ENCODE measurements at places on chromosomes 11 and 22.

DNA sequence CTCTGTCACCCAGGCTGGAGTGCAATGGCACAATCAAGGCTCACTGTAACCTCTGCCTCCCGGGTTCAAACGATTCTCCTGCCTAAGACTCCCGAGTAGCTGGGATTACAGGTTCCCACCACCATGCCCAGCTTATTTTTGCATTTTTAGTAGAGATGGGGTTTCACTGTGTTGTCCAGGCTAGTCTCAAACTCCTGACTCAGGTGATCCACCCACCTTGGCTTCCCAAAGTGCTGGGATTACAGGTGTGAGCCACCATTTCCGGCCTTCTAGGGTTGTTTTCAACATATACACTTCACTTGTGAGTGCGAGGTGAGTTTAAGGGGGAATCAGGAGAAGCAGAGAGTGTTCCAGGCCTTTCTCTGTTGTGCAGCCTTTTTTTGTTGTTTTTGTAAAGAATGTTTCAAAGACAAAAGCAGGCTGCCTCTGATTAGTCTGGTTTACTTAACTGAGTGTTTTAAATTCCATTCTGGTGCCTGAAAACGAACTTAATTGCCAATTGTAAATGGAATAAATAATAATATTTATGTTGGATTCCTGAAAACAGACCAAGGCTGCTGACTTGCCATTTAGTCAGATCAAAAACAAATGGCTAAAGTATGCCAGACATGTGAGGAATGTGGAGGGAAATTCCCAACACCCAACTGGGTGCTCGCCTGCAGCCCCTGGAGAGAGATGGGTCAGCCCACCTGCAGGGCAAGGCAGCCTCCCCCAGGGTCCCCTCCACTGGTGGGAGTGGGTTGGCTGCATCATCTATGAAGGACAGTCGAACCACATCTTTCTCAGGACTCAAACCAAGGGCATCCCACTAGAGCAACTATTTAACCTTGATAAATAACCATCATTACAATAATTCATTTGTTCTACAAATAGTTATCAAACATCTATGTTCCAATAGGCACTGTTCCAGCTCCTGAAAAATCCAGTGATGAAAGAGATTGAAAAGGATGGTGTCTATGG lies 4.6 kb upstream of the RANGAP1 start:
- peak; percentile 80 for DNase-seq

- DNase-seq, result peak; percentile 61
These were observed at the start of gene HDAC10 for GRCh38 chr22:50250555-50251476. HDAC10 (minus strand) TSS chr22:50251265; CDS start chr22:50251032, 233 bp downstream.

- no peak for DNase-seq
These were observed 130.8 kb downstream of the GALNT18 start for GRCh38 chr11:11491014-11491413.

DNA sequence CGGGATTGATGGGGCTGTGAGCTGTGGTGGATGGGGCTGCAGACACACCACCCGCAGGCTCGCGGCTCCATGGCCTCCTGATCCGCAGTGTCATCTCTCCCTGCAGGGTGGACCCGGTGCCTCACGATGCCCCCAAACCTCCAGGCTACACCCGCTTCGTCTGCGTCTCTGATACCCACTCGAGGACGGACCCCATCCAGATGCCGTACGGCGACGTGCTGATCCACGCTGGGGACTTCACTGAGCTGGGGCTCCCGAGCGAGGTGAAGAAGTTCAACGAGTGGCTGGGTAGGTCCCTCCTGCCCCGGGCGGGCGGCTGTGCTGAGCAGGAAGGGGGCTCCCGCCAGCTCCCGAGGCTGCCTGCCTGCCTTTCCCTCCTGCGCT lies 23.1 kb downstream of the MPPED1 start:
- no peak for DNase-seq

- no peak for DNase-seq
These were observed 10.6 kb downstream of the ART1 start for GRCh38 chr11:3655547-3655946.

GRCh38 chr11:120562806-120563425 lies 51.4 kb downstream of the GRIK4 start:
- DNase-seq, result no peak

- DNase-seq, result no peak
These were observed 1.3 kb downstream of the EIF3M start for GRCh38 chr11:32584921-32585320.

DNA sequence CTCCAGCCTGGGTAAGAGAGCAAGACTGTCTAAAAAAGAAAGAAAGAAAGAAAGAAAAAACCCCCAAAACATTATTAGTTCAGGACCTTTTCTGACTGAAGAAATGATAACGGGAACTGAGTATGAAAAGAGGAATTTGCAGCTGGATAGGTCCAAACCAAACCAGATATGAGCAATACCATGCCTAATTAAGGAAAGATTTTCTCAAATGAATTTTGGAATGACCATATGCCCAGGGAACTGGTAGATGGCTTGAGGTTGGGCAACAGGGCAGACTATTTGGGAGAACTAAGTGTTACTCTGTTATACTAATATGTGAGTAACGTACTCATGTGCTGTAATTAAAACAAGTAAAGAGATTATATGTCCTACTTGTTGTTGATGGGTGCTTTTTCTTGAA lies 186.1 kb downstream of the TMEM135 start:
- DNase-seq, result no peak

- DNase-seq, result no peak
These were observed 63.8 kb upstream of the VPREB1 start for GRCh38 chr22:22180738-22181285.

- no peak for DNase-seq
These were observed 10.0 kb downstream of the LMO2 start for GRCh38 chr11:33881651-33882503.

DNA sequence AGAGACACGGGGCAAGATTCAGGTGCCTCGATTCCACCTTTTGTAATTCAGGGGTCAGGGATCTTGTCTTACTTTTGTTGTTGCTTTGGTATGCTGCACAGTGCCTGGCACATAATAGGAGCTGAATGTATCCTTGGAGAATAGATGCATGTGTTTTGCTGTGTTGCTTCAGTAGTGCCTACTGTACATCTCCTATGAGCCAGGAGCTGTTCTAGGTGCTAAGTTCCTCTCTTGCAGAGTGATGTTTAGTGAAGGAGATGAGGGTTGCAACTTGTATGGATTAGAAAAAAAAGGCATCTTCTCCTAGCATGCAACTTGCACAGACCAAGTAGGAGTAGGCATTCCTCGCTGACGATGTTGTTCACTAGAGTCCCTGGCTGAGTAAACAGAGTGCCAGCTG lies 555.4 kb downstream of the NTM start:
- no peak for DNase-seq

Data from NCI-H226 (cell line).